IMR-90 (cell line): ENCODE measurements at places on chromosomes 3 and 15. TPM values are rescaled to one million over a fixed set of nuclear protein-coding genes. Genes with fewer than 3 reads are reported as not detected.

- no peak for DNase-seq
Observed at GRCh38 chr3:191358929-191359328, 28.6 kb upstream of the UTS2B start.

DNA sequence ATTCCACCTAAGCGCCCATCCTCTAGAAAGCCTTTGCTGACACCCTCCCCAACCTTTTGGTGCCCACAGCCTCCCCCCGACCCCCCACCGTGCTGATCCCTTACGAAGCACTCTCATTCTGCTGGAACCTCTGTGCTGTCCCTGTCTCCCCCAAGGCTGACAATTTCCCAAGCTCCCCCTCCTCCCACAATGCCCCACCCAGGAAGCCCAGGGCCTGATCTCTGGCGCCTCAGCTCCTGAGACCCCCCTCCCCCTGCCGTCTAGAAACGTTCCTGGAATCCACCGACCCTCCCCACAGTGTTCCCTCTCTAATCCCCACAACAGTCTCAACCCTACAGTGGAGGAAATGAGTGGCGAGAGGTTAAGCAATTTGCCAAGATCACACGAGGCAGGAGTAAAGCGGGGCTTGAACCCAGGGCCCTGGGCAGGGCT lies 18.3 kb downstream of the MYL3 start:
- DNase-seq: no peak

DNA sequence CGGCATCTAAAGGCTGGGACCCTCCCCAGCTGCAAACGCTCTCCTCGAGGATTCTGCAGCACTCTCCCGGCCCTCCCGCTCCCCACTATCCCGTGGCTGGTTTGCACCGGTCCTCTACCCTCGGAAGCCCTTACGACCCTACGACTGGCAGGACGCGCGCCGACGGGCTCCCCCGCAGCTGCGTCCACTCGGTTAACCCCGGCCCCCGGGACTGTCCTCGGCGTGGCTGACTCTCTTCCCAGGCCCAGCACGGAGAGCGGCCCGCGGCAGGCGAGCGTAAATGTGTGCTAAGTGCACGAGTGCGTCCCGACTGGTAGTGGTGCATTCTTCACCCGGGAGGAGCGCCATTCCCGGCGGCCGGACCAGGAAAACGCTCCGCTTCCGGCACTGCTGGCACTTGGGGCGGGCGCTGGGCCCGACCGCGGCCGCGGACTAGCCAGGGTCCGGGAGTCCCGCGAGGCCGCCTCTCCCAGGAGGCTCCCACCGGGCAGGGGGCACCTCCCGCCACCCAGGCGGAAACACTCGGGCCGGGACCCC lies 508 bp downstream of the GORASP1 start:
- DNase-seq: peak; percentile 50

DNA sequence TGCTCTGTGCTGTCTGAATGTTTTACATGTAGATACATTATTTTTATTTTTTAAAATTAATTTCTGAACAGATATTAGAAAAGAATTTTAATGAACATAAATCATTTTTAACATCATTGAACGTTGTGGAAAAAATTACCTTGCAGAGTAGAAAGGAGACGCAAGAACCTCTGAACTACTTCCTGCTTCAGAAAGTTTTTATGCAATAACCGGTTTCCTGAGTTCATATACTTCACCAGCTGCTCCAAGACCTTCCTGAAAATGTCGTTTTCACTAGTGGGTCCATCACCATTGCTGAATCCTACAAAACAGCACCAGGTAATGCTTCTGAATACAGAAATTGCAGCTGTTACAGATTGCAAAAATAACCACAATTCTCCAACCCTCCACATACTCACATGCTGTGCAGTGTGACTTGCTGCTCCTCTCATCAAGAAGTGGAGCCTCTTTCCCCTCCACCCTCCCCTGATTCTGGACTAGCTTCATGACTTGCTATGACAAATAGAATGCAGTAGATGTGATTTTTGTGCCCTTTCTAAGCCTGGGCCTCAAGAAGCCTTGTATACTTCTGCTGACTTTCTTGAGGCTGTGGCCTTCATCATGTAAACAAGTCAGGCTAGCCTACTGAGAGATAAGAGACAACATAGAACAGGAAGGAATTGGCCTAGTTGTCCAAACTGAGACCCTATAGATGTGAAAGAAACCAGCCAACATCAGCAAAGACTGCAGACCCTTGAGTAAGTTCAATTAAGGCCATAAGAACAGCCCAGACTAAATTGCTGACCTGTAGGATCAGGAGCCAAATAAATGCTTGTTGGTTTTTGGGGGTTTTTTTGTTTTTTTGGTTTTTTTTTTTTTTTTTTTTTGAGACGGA lies 80.4 kb downstream of the TRANK1 start:
- no peak for DNase-seq

DNA sequence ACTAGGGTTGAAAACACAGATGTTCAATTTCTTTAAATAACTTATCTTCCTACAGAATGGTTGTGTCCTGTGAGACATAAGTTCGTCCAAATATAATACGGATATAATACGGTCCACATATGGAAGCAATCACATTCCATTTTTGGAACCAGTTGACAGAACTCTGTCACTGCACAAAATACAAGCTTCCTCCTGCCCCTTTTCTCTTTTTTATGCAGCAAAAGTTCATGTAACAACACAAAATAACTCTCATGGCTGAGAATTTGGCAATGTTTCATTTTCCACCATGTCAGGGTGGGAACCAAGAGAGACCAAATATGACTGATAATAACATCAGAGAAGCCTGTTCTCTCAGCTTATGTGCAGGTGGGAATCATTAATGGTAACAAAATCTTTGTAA lies 158.1 kb upstream of the ZNF385D start:
- DNase-seq: no peak

- no peak for DNase-seq
Observed at GRCh38 chr3:186534113-186534669, 10.0 kb downstream of the CRYGS start.

DNA sequence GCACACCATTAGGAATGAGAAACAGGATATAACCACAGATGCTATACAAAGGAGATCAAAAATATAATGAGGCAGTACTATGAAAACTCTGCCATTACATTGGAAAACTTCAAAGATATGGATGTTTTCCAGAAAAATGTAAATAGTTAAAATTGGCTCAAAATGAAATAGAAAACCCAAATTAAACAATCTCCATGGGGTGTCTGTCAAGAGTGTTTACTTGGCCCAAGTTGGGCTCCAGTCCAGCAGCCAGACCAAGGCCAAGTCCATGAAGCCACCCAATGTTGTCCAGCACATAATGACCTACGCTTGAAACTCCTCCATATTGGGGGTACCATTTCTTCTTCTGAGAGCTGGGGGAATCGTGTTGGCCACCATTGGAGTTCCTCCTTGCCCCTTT lies 37.1 kb downstream of the CTXND1 start:
- DNase-seq: no peak

- DNase-seq: no peak
Observed at GRCh38 chr3:195063581-195064193, 207.3 kb downstream of the XXYLT1 start.

DNA sequence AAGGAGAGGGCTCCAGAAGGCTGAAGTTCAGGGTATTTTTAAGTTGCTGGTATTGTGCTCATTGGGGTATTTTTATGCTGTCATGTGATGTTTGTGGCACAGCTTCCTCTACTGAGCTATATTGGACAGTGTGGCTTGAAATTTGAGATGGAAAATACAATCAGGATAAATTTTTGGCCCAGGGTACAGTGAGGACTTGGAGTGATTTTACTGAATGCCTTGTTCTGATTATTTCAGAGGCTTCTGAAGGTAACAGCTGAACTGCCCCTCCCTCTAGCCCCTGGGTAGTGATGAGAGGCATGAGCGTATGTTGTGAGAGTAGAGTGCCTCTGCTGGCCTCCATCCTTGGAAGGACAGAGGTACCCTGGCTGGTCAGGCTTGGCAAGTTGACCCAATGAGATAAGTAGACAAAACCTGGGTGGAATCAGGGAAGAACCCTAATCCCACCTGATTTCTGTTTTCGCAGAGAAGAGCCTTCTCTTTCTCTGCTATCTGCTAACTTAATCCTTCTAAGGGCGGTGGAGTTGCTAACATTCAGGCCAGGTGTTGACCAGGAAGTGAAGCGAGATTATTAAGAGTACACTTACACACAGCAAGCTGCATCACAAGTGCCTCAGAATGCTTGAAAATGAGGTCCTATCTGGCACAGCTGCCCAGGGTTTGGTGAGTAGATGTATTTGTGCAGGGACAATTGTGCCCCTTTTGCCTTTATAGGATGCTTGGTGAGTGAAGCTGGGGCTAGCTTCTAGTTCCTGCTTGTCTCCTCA lies 98.1 kb upstream of the CLSTN2 start:
- DNase-seq: no peak

GRCh38 chr3:39668420-39668819 lies 141.0 kb upstream of the MYRIP start:
- DNase-seq: peak; percentile 38

- DNase-seq: no peak
Observed at GRCh38 chr3:78268716-78269668, 1229.1 kb downstream of the ROBO2 start.

DNA sequence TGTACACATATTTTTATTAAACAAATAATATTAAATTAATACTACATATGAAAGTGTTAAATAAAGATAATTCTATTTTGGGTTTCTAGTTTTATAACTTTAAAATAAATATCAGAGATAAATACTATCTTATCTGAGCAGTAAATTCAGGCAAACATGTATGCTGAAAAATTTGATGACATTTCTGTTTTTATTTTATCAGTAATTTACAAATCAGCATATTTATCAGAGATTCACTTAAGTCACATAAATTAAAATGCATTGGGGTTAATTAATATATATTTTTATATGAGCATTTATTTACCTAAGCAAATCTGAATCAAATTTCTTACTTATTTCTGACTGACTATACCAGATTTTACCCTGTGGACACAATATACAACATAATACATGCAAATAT lies 1499.8 kb downstream of the OTOL1 start:
- DNase-seq: no peak

DNA sequence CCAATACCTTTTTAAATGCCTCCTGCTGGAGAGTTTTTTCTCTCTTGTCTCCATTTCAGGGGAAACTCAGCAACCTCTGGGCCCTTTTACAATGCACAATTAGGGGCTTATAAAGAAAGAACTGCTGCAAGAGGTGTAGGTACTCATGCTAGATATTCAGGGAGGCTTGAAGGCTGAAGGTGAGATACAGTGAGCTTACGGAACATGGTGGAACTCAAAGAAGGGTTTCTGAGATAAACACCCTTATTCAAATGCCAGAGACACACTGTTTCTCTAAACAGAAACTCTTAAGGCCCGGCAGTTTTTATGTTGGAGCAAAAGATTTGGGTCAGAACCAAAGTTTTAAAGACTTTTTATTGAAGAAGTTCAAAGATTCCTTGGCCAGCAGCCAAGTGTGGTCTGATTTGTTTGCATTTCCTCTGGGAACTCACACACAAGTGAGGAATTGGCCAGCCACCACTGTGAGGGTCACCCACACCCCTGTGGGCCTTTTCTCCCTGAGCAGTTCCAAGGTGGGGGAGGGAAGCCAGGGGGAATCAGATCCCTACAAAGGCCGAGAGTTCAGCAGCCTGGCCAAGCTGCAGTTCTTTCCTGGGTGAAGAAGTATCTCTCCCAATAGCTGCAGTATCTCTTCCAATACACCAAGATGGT lies 47.8 kb downstream of the TNFAIP8L3 start:
- peak; percentile 39 for DNase-seq

DNA sequence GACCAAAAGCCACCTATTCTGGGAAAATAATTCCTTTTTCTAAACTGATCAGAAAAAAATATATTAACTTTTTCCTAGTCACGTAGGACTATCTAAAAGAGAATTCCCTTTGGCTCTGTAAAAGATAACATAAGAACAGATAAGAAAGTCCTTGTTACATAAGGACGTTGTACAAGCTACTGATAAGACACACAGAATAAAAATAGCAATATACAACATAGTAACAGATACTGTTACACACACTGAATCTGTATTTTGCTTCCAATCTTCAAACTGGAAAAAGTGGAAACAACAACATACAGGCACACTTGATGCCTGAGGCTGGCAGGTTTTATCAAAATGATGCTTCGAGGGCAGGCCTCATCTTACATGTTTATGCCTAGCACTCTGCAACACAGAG lies 59.8 kb downstream of the SNX4 start:
- no peak for DNase-seq

GRCh38 chr3:161042023-161042501 lies 63.1 kb downstream of the B3GALNT1 start:
- DNase-seq: no peak

GRCh38 chr3:150623945-150624344 lies 20.8 kb downstream of the SELENOT start:
- peak; percentile 18 for DNase-seq

- DNase-seq: no peak
Observed at GRCh38 chr3:99521551-99521950, 116.8 kb upstream of the COL8A1 start.

DNA sequence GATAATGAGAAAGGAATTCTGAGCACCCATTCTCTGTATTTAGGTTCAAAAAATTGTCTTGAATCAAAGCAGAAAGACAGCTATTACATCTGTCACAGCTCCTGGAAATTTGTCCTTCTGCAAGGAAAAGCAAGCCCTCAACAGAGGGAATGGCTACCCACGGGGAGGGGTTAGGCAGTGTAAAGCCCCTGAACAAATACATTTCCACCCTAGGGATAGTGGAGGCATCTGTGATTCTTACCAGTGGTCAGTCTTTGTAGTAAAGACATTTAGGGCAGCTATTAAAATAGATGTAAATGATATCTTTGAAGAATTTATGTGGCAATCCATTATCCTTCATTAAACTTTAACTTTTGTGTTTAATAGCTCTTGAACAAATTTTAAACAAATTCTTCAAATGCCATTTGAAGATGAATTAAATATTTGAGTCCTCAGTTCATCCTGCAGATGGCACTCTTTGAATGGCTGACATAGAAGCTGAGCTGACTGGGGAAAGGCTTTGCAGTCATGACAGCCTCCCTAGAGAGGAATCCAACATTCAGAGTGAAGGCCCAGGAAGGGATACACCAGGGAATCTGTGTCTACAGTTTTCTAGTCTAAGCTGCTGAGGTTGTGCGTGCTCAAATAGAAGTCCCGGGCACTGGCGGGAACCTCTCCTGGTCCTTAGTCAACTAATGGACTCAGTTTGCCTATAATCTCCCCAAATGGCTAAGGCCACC lies 359.7 kb upstream of the ROPN1 start:
- DNase-seq: peak; percentile 78

DNA sequence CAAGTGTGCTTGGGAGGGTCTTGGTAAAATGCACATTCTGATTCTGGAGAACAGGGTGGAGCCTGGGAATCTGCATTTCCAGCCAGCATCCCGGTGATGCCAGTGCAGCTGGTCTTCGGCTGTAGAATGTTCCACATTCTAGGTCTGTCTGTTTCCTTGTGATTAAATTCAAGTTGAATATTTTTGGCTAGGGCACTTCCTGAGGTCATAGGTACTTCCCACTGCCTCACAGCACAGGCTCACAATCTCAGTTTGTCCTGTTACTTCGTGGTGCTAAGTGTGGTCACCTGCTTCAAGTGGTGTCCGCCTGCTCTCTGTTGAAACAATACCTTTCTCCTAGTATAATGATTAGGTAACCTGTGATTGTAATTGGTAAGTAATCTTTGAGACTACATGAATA lies 40.1 kb downstream of the FLNB start:
- DNase-seq: no peak

GRCh38 chr3:23071296-23071695 lies 131.8 kb upstream of the UBE2E2 start:
- no peak for DNase-seq

GRCh38 chr15:41666353-41666920 lies 6.2 kb downstream of the MGA start:
- peak; percentile 72 for DNase-seq

The ZNF860 gene
- total RNA-seq: 0.18 and 0.56 TPM in 2 replicates

The CPLX3 gene
- not detected in 2 replicates for total RNA-seq

The SPATA12 gene
- total RNA-seq: under 0.01 TPM in 1 of 2 replicates, not detected in the other

The CGNL1 gene
- total RNA-seq: under 0.01 and 0.18 TPM in 2 replicates

The PIGZ gene
- total RNA-seq: under 0.01 and 0.18 TPM in 2 replicates
